Mesangial cell (primary cell): ENCODE measurements at places on chromosomes 4 and X. TPM values are rescaled to one million over a fixed set of nuclear protein-coding genes. Genes with fewer than 3 reads are reported as not detected.

Gene CCDC110
- total RNA-seq, result 0.63 and 1.1 TPM in 2 replicates

Gene GASK1B
- 0.81 and 4.7 TPM in 2 replicates for total RNA-seq

Gene ZNF630
- total RNA-seq, result 0.33 and 1.0 TPM in 2 replicates

Gene SSX3
- not detected in 2 replicates for total RNA-seq

Gene CTAG1B
- total RNA-seq, result not detected in 2 replicates
